Stimulated activated CD8-positive, alpha-beta memory T cell treated with anti-CD3 and anti-CD28 coated beads, Interleukin-4, amount 100 ng/mL, for 4 hours (primary cell): ENCODE measurements at places on chromosomes 2 and 18.

DNA sequence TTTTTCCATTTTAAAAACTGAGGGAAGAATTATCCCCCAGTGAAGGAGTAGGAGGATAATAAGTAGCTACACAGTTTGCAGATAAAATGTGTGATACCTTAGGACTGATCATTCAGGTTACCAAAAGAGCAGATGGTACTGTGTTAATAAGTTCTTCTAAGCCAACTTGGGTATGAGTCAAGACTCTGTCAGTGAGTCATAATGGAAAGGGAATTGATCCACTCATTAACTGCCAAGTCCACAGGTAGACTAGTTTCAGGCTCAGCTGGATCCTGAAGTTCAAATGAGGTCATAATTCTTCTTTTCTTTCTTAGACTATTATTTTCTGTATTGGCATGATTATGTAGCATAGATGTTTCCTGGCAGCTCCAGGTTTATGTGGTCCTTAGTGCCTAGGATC lies 142.4 kb upstream of the ALPP start:
- DNase-seq, result no peak

DNA sequence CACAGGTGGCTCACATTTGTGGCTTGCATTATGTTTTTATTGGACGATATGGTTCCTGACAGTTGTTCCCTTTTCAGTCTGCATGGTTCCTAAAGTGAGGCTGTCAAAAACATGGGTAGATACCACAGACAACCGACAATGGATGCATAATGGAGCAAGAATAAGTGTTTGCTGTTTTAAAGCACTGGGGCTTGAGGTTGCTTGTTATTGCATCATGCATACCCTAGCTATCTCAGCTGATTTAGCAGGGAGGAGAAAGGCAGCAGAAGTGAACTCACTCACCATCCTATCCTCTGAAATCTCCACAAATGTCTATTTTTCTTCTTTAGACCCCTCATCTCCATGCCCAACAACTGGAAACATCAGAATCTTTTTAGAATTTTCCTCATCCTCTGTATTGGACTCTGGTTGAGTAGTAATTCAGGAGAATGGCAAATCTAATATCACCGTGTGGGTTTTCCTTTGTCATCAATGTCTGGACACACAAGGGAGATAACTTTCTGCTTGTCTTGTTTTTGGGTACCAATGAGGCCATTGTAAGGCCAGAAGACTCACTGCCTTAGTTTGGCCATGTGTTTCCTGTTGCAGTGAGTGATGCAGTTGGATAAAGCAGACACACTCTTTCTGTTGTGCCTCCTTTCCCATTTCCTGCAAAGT lies 46.7 kb downstream of the FBXO48 start:
- no peak for DNase-seq

- DNase-seq, result no peak
Measured at GRCh38 chr2:27584597-27584996, 1.8 kb downstream of the ZNF512 start.

DNA sequence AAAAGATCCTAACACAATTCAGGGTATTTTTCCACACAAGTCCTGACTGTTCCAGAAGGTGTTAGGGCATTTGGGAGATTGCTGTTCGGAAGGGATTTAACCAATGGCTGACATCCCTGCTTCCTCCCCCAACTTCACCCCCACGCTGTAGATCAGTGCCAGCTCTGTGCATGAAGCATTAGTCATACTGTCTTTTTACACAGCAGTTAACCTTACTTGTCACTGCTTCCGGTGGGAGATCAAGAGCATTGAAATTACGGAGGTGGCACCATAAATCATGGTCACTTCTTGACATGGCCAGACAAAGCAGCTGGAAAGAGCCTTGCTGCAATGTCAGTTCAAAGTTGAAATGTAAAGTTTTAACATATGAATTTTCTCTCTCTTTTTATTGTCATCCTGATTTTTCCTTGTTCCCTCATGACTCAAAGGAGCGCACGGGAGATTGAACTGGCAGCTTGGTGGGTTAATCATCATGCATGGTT lies 70.2 kb downstream of the HRH4 start:
- DNase-seq, result no peak

- no peak for DNase-seq
Measured at GRCh38 chr2:184628051-184628450, 29.7 kb downstream of the ZNF804A start.

DNA sequence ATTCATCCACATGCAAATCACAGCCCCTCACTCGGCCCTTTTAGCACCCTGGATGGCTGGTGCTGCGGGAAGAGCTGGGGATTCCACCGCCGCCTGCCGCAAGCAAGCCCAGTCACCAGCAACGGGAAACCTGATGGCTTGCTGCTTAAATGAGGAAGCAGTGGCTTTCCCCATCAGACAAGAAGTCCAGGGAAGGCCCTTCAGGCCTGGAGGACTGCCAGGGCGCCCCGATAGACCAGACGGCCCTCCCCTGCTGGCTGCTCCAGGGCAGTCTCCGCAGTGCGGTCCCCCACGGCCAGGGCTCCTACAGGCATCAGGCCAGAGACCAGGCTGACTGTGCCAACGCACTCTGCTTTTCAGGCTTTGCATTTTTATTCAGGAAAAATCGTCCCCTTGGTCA lies 439.1 kb downstream of the EIPR1 start:
- DNase-seq, result no peak

DNA sequence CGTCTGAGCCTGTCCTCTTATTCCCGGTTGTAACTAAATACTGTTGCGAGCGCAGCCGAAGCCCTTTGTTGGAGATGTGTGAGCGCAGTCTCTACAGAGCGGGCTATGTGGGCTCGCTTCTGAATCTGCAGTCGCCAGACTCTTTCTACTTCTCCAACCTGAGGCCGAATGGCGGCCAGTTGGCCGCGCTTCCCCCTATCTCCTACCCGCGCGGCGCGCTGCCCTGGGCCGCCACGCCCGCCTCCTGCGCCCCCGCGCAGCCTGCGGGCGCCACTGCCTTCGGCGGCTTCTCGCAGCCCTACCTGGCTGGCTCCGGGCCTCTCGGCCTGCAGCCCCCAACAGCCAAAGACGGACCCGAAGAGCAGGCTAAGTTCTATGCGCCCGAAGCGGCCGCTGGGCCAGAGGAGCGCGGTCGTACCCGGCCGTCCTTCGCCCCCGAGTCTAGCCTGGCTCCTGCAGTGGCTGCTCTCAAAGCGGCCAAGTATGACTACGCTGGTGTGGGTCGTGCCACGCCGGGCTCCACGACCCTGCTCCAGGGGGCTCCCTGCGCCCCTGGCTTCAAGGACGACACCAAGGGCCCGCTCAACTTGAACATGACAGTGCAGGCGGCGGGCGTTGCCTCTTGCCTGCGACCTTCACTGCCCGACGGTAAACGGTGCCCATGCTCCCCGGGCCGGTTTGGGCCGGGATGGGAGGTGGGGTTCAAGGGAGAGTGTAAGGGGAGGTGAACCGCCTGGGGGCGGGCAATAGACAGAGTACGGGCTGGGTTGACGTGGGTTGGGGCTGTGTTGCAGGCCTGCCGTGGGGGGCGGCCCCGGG lies at the start of gene HOXD12:
HOXD12 (plus strand) TSS at position 68 of the 819 bp plus-strand sequence; CDS start at position 75, 7 bp downstream.
- DNase-seq, result no peak
